ENCODE measurements at places on chromosomes 2 and 18.

- DNase-seq, result no peak
These were observed 177.4 kb downstream of the TWIST2 start for GRCh38 chr2:239025096-239025801.

DNA sequence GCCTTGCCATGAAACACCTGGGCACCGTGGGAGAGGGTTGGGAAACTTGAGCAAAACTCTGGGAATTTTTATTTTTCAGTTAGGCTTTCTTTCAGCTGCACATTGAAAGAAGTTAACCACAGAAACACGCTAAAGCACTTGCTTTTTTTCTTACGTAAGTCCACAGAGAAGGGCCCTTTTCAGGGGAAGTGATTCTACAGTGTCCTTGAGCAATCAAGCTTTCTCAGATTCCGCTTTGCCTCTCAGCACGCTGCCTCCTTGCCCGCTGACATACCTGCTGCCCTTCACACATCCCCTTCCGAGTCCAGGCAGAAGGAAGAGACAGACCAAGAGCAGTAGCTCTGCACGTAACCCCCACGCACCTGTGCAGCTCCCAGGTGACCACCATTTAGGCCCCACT lies 135.5 kb upstream of the MYT1L start:
- DNase-seq, result no peak

- DNase-seq, result no peak
These were observed 197.1 kb downstream of the ALK start for GRCh38 chr2:29724282-29724681.

- no peak for DNase-seq
These were observed 104.9 kb downstream of the C2orf74 start for GRCh38 chr2:61266632-61267505.

DNA sequence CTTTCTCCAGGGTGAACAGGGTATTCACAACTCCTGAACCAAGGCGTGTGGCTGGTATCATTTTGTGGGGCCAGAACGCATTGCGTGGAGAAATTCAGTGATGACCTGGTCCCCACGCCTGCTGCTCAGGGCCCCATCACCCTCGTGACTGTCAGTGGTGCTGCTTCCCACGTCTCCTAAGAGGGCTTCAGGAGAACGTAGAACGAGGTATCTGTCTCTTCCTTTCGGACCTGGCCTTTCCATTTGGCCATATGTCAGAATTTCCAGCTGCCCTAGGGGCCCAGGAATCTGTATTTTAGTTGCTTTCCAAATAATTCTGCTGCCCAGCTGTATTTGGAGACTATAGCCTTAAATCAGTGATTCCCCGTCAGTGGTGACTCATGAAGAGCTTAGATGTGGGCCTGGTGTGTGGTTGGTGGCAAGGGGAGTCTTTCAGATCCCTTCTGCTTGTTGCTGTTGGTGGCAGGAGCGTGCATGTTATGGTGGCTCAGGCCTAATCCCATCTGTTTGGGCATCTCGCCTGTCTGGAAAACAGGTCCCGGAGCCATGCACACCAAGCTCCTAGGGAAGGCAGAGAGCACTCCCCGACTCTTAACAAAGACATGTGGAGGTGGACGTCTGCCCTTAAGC lies 56.4 kb downstream of the NPAS2 start:
- no peak for DNase-seq

DNA sequence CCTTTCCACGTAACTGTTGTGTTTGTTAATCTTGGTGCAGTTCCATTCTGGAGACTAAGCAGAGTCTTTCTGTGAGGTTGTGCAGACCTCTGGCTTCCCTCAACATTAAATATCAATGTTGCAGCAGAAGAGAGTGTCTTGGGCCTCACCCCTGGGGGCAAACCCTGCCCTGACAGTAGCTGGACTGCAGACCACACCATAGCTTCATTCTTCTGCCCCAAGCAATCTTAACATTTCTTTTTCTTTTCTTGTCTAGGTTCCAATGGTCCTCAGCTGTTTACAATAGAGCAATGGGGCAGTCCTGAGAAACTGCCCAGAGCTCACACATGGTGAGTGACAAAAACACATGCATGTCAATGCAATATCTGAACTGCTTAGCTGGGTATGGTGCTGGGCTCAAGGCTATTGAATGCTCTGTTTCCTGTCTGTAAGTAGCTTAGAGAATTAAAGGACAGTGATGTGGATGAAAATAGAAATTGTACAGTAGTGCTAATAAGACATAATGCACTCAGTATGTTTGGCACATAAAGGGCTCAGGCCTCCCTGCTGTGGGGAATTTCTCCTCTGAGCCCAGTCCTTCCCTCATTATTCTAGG lies 237.6 kb downstream of the ALPK2 start:
- DNase-seq, result no peak

DNA sequence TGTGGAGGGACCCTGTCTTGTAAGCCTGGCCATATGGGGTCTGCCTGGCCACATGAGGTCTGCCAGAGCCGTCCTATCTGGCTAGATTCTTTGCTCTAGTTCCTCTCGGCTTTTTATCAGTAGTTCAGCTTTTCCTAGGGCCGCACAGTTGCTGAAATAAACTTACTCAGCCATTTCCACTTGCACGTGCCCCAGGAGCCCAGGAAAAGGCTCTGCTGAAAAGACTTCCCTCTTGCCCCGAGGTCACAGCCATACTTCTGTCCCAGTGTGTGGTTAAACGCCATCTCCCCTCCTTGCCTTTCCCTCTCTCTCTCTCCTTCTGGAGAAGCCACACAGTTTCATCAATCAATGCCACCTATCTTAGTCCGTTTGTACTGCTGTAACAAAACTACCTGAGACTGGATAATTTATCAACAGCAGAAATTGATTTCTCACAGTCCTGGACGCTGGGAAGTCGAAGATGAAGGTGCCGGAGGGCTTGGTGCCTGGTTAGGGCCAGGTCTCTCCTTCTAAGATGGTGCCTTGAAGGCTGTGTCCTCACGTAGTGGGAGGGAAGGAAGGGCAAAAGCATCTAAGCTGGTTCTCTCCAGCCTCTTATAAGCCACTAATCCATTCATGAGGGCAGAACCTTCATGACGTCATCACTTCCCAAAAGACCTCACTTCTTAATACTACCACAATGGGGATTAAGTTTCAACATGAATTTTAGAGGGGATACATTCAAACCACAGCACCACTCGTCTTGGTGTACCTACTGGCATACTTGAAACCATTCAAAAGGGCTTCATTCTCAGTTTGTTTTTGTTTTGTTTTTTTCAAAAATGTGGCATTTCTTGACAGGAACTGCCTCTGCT lies 11.2 kb upstream of the GALM start:
- DNase-seq, result no peak

GRCh38 chr2:69269330-69269729 lies 117.7 kb downstream of the GFPT1 start:
- DNase-seq, result no peak

DNA sequence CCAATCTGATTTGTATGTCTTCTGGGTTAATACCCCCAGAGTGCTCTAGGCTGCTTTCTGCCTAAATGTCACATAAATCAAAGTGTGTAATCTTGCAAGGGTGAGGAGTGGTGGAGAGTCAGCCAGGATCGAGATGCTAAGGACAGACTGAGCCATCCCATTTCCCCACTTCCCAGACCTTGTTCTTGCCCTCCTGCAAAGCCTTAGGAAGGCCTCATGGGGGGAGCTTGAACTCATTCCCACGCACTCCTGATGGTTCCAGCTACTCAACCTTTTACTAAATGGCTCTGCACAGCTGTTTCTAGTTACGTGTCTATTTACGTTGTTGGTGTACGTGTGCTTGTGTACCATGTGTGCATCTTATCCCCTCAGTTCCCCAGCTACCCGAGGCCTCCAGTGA lies 423.6 kb upstream of the TNP1 start:
- DNase-seq, result no peak

Data from endothelial cell (in vitro differentiated cells).